Transverse colon (tissue), 4 donors: ENCODE measurements at places on chromosomes 4 and X. TPM values are rescaled to one million over a fixed set of nuclear protein-coding genes. Genes with fewer than 3 reads are reported as not detected.
A peak's percentile ranks its signal among the peaks of the same experiment; 100 is the strongest.

- DNase-seq, result no peak
These were observed 73.3 kb upstream of the NALF2 start for GRCh38 chrX:69430785-69431184.

The C4orf51 gene
- total RNA-seq, result not detected

The TEX13C gene
- not detected for total RNA-seq

DNA sequence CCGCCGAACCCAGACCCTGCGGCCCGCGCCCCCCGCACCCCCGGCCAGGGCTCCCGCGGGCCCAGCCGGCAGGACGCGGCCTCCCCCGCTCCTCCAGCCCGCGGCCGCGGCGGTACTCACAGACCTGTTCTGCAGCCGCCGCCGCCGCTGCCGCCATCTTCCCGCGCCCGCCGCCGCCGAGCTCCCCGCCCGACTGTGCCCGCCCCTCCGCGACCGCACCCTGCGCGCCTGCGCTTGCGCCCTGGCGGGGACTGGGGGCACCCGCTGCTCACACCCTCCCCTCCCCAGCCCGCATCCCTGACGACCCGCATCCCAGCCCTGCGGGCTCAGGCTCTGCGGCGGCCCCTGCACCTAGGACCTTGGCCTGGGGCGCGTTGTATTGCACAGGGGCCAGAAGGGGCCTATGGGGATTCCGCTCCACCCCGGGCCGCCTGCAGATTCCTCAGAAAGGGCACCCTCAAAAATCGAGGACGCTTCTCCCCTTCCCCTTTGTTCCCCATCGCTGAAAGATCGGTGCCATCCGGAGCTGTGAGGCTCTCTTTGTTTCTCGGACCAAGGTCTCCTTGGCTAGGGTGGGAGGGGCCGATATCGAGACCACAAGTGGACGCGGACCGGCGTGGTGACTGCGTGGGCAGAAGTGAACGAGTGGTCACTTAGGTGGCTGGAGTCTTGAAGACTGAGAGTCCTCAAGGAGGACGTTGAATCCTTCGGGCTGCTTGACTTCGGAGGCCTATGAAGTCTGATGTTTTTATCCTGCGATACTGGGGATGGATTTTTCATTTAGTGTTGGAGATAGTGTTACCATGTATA, at the start of gene SGCB:
Gene SGCB (minus strand): TSS at position 197 of the 810 bp plus-strand sequence. CDS start 40 bp downstream, at position 157.
- DNase-seq, result peak; percentile 68

DNA sequence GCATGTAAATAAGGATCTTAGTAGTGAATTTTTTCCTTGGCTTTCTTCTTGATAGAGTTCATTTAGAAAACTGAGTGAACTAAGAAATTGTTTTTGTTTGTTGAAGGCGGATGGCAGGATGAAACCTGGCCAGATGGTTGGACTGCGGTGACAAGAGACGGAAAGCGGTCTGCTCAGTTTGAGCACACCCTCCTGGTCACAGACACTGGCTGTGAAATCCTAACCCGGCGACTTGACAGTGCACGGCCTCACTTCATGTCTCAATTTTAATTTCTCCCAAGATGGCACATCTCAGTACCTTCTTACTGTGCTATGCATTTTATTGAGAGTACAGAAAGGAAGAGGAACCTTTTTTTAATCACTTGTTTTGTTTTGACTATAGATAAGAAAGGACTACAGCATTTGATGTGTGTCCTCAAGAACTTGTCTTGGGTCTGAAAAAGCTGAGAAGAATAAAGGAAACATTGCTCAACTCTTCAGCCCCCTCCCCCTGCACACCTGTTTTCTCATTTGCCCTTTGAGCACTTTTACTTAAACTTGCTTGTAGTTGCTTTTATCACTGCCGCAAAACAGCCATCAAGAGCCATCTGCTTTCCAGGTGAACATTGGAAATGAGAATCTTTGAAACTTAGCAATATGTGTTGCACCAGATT, 27.4 kb downstream of the ADH5 start:
- no peak for DNase-seq

The CXorf65 gene
- total RNA-seq, result not detected

The GPRASP3 gene
- total RNA-seq, result not detected

GRCh38 chrX:20007962-20008622, 17.2 kb upstream of the BCLAF3 start:
- no peak for DNase-seq

DNA sequence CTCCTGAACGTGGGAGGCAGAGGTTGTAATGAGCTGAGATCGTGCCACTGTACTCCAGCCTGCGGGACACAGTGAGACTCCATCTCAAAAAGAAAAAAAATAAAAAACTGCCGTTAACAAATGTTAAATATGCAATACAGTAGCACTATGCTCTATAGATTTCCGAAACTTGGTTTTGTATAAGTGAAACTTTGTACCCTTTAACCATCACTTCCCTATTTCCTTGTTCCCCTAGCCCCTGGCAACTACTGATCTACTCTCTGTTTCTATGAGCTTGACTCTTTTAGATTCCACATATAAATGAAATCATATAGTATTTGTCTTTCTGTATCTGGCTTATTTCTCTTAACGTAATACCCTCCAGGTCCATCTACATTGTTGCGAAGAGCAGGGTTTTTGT, 74.1 kb downstream of the TAB3 start:
- no peak for DNase-seq

The CLGN gene
- total RNA-seq, result 2.4 TPM

The KLHL34 gene
- total RNA-seq, result 3.7 TPM

- no peak for DNase-seq
These were observed 21.6 kb downstream of the GPRASP1 start for GRCh38 chrX:102672856-102673255.

The SRPX gene
- total RNA-seq, result 38.0 TPM

DNA sequence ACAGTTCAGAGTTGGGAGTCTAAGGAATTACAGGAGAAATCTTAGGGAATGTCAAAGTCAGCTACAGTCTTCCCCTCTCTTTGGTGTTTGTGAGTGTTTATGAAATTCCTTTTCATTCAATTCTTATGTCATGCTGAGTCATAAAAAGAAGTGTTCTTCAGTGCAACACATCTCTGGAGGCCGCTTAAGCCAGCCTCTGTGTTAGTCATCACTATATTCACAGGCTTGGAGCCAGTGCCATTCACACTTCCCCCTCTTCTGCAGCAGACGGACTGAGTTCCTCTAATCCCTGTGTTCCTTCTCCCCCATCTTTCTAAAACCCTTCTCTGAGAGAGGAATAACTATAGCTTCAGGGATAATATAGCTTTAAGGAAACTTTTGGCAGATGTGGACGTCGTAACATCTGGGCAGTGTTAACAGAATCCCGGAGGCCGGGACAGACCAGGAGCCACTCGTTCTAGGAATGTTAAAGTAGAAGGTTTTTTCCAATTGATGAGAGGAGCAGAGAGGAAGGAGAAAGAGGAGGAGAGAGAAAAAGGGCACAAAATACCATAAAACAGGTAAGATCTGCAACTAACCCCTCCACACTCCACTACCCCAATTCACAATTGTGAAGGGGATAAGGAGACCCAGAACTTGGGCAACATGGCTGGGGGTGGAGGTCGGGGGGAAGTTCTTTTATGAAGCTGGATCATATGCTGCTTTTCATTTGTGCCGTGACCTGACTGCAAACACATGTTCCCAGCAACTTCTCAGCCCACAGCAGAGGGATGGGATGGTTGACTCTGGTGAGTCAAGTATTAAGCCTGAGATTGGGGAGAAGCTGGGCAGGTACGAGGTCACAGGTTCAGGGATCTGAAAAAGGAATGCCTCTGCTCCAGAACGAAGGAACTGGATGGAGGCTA, at the start of gene SRPX2:
Gene SRPX2 (plus strand): TSS at position 244 of the 905 bp plus-strand sequence. CDS start 2,124 bp downstream, outside the sequence.
- DNase-seq, result peak; percentile 50

DNA sequence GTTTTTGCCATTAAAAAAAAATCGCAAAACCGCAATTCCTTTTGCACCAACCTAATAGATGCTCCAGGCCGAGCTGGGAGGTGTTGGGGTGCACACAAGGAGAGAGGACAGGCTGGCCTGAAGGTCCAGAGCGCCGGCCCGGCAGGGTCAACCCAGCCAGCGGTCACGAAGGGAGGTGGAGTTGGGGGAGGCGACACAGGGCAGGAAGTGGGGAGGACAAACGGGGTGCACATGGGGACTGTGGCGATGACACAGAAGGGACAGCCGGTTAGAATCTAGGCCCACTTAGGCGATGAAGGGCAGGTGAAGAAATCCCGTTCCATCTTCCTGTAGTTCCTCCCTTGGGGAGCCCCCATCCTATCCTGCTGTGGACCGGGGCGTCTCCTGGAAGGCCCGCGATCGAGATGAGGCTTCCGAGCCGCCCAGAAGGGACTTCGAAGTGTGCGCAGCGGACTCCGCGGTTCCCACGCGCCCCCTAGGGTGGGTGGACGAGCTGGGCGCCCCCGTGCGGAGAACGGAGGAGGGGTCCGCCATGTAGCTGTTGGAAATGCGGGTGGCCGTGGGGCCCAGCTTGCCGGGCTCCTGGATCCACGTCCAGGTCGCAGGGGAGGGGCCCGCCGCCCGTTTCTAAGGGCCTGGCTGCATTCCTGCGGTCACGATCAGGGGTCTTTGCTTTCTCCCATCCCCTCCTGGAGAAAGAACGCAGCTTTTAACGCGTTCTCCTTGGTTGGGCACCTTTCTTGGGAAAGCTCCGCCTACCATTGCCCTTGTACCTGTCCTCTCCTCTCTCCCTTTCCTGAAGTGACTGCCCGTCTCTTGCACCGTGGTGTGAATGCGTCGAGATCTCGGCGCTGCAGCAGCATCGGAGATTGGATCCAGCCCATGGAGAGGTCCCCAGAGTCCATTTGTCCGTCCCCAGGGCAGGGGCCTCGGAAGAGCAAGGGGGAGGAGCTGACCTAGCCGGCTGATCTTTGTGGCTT, 17.0 kb upstream of the HPF1 start:
- DNase-seq, result no peak

GRCh38 chr4:57043347-57044251, 64.9 kb downstream of the POLR2B start:
- DNase-seq, result no peak

DNA sequence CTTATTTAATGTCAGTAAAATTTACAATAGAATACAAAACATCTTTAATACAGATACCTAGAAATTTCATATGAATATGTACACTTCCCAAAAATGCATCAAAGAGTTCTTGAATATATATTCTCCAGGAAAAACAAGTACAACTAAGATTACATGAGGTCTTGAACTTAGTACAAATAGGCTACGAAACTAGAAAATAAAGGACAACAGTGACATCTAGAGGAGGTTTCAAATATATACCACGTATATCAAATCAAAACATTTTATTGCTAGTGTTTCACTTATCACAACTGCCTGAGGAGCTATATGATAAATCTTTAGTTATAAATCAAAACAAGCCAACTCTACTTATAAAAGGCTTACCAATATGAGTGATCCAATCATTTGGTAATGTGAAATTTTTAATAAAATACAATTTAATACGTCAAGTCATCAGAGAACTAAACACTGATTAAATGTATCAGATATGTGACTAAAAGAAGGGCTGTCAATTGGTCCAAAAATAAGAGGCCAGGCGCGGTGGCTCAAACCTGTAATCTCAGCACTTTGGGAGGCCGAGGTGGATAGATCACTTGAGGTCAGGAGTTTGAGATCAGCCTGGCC, 36.6 kb downstream of the ANAPC10 start:
- DNase-seq, result no peak

DNA sequence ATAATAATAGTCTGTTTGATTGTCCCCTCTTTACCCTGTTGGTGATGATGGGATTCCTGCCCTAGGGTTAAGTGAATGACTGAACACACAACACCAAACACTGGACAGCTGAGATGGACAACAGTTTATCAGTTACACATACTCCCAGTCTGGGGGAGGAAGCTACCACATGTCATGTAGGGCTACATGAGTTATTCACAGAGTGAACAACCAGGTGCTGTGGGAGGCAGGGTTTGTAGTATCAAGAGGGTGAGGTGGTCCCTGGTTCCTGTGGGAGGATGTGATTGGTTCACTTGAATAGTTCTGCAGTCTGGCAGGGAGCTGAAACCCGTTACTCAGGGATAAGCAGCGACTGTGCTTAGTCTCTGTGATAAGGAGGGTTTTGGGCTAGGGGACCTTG, 88.8 kb upstream of the AP1S2 start:
- DNase-seq, result no peak

DNA sequence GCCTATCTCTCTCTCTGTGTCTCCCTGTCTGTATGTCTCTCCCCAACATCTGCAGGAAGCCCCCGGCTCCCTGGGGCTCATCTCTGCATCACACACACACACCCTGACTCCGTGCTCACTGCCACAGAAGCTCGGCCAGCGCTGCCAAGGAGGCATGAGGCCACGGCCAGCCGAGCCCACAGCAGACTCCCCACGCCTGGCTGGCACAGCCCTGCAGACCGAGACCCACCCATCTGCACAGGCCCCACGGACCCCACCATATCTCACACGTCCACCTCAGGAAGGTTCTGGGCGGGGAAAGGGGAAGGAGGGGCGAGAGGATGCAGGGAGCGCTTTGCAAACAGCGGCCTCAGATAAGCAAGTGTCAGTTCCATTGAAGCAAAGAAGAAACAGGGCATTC, 28.5 kb upstream of the SLC25A6 start:
- DNase-seq, result no peak

GRCh38 chrX:8237718-8238117, 66.7 kb upstream of the VCX2 start:
- no peak for DNase-seq

GRCh38 chr4:16129336-16129735, 45.5 kb upstream of the PROM1 start:
- DNase-seq, result no peak

DNA sequence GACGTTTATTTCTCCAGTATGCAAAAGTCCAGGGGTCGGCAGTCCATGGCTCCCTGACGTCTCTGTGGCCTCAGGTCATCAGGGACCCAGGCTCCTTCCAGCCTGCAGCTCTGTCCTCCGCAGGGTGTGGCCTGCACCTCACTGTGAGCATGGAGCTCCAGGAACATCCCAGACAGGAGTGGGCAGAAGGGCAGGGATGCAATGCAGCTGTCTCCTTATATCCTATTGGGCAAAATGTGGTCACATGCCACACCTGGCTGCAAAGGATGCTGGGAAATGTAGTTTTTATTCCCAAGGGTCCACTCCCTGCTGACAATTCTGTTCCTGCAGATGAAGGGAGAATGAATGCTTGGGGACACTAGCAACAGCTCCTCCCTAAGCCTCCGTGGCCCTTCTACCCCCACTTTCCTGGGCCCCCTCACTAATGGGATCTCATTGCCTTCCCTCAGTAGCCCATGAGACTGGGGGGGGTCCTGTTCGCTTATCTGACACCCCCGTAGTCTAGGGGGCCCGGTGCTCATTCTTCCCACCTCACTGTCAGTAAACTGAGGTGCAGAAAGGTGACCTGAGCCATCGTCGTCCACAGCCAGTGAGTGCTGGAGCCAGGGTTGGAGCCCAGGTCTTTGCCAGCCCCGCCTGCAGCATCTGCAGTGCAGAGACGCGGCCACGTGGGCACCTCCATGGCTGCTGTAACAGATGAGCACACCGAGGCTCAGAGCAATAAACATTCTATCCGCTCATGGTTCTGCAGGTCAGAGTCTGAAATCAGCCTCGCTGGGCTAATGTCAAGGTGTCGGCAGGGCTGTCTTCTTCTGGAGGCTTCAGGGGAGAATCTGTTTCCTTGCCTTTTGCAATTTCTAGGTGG, 5.9 kb upstream of the GRPEL1 start:
- no peak for DNase-seq

The ATP2B3 gene
- not detected for total RNA-seq

GRCh38 chr4:180650273-180650672, 1592.9 kb upstream of the TENM3 start:
- no peak for DNase-seq

GRCh38 chr4:129371926-129372325, 276.0 kb downstream of the C4orf33 start:
- no peak for DNase-seq

- DNase-seq, result no peak
These were observed 37.4 kb downstream of the FAM241A start for GRCh38 chr4:112182604-112183003.

GRCh38 chrX:45803383-45803921, 602.8 kb upstream of the DIPK2B start:
- no peak for DNase-seq

- peak; percentile 60 for DNase-seq
These were observed 5.8 kb downstream of the LAS1L start for GRCh38 chrX:65528705-65529340.
